ENCODE measurements at places on chromosomes 2 and 18.

GRCh38 chr2:137913169-137913568 lies 51.1 kb upstream of the HNMT start:
- no peak for DNase-seq

DNA sequence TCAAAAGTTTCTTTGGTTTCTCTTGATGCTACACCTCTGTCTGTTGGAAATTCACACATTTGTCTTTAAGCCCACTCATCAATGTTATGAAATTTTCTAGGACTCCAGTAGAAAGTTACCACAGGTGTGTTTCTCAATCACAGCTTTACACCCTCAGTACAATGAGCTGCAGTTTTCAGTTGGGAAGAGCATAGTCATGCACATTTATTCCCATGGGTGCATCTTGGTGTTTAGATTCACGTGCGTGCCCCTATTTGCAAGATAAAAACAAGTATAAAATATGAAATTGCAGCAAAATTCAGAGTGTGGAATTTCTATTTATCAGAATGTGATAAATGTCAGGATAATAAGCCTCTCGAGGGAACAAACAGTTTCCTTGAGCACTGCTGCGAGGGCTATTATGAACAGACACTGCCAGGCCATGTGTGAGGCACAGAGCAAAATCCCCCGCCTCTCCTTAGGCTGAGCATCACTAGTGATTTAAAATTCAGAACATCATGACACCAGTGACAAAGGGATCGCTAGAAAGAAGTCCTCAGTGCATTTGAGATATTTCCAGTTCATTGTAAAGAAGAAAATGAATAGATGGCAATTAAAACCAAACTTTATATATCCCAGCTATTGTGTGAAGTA lies 512.2 kb upstream of the TCF4 start:
- DNase-seq, result no peak

GRCh38 chr18:48132797-48133655 lies 202.6 kb upstream of the SMAD2 start:
- no peak for DNase-seq

DNA sequence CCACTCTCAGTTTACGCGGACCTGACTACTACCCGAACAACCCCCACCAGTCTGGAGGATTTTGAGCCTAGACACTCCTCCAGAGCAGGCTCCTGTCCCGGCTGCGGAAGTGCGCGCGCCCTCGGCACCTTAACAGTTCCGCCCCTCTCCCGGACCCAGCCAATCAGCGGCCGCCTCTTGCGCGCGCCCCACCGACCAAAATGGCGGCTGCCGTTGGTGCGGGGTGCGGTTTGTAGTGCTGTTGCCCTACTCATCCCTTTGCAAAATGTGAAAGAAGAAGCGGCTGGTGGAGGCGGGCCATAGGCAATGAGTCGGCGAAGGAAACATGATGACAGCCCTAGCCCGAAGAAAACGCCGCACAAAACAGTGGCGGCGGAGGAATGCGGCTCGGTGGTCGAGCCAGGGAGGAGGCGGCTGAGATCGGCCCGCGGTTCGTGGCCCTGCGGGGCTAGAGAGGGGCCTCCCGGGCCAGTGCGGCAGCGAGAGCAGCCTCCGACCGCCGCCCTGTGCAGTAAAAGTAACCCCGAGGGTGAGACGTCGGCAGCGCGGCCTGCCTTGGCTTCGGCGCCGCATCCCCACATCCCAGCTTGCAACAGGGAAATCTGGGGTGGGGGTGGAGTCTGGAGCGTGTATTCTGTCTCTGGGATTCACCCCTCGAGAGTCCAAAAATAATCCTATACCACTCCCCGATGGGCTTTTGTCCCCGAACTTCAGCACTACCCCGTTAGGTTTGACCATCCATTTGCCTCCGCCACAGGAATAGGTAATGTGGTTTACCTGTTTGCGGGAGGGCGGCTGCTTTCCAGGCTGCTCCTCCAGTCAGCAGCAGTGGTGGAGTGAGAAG lies at the start of gene ETAA1:
Gene ETAA1 (plus strand): TSS at position 191 of the 844 bp plus-strand sequence. CDS start 116 bp downstream, at position 307.
- peak; percentile 93 for DNase-seq

DNA sequence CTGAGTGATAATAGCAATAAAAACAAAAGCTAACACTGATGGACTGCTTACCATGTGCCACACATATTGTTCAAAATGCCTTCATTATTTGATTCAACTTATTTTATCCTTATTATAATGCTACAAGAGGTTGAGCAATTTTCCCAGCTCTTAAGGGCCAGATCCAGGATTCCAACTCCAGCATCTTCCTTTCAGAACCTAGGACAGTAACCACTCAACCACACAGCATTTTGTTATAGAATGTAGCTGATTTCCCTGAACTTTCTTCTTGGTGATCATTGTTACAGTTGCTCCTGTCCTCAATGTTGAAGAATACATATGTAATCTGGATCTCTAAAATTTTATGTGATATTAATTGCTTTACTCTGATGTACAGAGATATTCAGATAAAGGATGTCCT lies 341.7 kb downstream of the PIK3C3 start:
- DNase-seq, result no peak

DNA sequence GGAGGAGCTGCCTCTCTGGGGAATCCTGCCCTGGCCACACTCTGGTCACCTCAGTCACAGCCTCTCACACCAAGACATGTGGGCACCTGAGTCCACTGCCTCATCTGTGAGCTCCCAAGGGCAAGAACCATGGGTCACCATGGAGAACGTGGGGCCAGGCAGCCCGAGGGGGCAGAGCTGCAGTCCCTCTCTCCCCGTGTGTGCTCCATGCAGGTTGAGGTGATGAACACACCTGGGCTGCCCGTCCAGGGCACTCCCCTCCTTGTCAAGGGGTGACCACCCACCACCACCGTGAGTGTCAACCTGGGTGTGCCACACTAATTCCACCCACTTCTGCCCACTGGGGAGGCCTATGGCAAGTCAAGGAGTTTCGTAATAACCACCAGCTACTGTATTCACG lies 159.6 kb upstream of the RAB6C start:
- DNase-seq, result no peak

GRCh38 chr18:46073474-46074331 lies 1.6 kb upstream of the PSTPIP2 start:
- DNase-seq, result no peak

DNA sequence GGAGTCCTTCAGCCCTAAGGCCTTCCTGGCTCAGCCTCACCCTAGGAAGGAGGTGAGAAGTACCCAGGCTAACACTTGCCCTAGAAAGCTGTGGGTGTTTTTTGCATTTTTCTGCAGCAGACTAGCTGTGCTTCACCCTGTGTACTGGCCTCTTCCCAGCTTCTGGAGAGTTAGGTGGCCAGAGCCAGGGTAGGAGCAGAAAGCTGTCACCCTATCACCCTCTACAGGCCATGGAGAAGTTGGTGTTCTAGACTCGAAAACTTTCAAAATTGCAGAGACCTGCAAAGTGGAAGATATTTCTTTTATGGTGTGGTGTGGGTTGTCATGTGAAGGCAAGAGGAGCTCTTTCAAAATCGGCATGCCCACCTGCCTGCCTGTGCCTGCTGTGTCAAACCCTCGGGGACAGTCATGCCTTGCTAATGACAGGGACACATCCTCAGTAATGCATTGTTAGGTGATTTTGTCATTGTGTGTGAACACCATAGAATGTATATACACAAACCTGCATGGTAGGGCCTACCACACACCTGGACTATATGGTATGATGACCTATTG lies 29.8 kb downstream of the EHD3 start:
- DNase-seq, result no peak

GRCh38 chr2:86616502-86616901 lies 7.2 kb downstream of the RNF103 start:
- no peak for DNase-seq

- DNase-seq, result no peak
These were observed 1.0 kb upstream of the STRN start for GRCh38 chr2:36967236-36967876.

- no peak for DNase-seq
These were observed 239.0 kb upstream of the MMADHC start for GRCh38 chr2:149826471-149827125.

GRCh38 chr2:169260246-169260645 lies 102.1 kb downstream of the LRP2 start:
- DNase-seq, result peak; percentile 10

- no peak for DNase-seq
These were observed 69.2 kb downstream of the EDAR start for GRCh38 chr2:108919571-108920373.

DNA sequence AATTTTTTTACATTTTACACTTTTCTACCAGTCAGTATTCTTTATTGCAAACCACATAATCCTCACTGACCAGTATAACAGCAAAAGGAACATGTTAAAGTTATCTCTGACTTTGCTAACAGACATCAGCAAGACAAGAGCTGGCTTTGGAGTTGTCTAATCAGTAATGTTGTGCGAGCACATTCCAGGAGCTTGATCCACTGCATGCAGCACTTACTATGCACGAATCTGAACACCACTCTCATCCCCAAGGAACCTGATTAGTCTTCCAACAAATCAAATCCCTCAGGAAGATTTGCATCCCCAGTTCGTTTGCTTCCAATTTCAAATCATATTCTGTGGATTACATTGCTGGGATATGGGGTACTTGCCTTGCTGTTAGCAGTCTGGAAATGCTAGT lies 269.3 kb upstream of the EPC2 start:
- DNase-seq, result no peak

DNA sequence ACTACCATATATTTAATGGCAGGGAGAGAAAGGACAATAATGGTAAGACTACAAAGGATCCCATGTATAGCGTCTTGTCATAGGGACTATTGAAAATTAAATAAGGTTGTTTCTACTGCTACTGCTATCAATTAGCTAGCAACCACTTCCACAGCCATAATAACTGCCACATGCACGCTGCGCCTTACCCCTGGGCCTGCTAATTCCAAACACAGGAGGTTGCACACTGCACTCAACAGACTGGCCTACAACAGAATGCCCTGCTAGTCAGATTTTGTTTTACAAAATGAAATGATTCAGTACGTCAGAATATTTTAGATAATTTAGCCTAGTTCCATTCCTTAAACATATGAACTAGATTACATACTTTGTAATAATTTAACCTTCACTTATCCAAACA lies 121.0 kb upstream of the SMAD7 start:
- no peak for DNase-seq

GRCh38 chr18:58716060-58716756 lies 44.9 kb downstream of the MALT1 start:
- DNase-seq, result no peak

DNA sequence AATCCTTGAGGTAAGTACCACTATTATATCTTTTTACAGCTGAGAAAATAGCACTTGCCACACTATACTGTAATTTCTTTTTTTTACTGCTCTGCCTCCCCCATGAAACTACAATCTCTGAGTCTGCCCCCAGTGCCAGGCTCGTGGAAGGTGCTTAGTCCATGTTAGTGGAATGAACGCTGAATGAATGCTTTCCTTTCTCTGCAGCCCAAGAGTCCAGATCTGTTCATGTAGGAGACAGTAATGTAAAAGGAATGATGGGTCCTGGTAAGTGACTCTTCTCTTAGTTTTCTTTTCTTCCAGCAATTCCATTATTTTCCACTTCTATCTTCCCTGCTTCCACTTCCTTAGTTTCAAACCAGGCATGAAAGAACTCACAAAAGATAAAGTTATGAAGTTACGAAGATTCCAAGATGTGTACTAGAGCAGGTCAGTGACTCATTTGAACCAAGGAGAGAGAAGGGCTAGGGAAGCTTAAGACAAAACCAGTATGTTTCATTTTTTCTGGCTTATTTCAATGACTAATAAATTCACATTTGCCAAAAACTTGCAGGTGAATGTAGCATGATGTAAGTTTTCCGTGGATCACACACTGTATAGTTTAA lies 46.0 kb downstream of the ARHGEF33 start:
- no peak for DNase-seq

- no peak for DNase-seq
These were observed 42.6 kb upstream of the PDCL3 start for GRCh38 chr2:100520224-100520623.

- no peak for DNase-seq
These were observed 41.3 kb upstream of the PPP1R1C start for GRCh38 chr2:181944164-181944913.

- no peak for DNase-seq
These were observed 224.7 kb downstream of the MTX2 start for GRCh38 chr2:176493909-176494308.

- DNase-seq, result no peak
These were observed 166.6 kb upstream of the HNMT start for GRCh38 chr2:137797641-137798040.

GRCh38 chr2:162732946-162733698 lies 105.4 kb downstream of the KCNH7 start:
- no peak for DNase-seq

- DNase-seq, result no peak
These were observed 90.3 kb downstream of the SPATS2L start for GRCh38 chr2:200396781-200397242.

- DNase-seq, result no peak
These were observed 799.3 kb downstream of the BCL11A start for GRCh38 chr2:59754011-59754735.

- DNase-seq, result peak; percentile 32
These were observed 59.4 kb upstream of the MSTN start for GRCh38 chr2:190121971-190122370.

DNA sequence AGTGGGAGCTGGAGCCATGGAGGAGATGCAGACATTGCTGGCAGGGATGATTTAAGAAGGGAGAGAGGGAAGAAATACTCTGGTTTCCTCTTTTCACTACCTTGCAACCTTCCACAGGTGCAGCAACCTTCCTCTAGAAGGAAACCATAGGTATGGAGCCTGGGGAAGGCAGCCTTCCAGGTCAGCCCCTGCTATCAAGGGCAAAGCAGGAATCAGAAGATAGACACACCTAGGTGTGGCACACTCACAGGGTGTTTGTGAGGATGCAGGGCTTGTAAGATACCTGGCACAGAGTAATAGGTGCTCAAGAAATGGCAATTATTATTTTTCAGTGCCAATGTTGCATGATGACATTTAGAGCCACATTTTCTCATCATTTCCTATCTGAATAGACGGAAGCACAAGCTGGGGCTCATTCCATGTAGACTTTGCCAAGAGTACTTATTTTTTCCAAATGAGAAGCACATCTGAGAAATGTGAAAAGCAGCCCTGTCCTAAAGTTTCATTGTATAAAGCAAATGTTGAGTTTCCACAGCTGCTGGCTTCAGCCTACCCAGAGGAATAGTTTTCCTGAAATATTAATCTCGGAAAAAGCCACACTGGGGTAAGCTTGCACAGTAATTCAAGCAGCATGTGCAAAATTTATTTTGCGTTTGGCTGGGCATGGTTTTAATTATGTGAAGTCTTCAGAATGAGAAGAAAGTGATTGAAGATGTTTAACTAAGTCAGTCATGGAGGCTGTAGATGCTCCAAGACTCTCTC lies 20.6 kb downstream of the EVA1A start:
- no peak for DNase-seq

DNA sequence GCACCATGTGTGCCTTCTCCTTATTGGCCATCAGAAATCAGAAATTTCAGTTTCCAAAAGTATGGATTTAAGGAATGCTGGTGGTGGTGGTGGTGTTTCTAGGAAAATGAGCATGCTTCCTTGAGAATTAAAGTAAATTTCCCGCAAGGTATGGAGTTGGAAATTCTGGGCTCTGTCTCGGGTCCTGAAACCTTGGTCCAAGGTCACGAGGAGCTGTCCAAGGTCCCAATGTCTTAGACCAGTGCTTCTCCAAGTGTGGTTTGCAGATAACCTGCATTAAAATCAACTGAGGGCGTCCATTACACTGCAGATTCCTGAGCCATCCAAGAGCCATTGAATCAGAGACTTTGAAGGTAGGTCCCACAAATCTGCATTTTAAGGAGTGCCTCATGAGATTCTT lies 210.9 kb upstream of the PKDCC start:
- peak; percentile 32 for DNase-seq

Data from HEK293T (cell line).